ENCODE measurements at places on chromosomes 7 and 10.
A peak's percentile ranks its signal among the peaks of the same experiment; 100 is the strongest.

GRCh38 chr7:142836426-142836825 is 18.4 kb upstream of the EPHB6 start:
- DNase-seq = no peak

GRCh38 chr7:81094952-81095351 is 176.1 kb upstream of the SEMA3C start:
- DNase-seq = no peak

DNA sequence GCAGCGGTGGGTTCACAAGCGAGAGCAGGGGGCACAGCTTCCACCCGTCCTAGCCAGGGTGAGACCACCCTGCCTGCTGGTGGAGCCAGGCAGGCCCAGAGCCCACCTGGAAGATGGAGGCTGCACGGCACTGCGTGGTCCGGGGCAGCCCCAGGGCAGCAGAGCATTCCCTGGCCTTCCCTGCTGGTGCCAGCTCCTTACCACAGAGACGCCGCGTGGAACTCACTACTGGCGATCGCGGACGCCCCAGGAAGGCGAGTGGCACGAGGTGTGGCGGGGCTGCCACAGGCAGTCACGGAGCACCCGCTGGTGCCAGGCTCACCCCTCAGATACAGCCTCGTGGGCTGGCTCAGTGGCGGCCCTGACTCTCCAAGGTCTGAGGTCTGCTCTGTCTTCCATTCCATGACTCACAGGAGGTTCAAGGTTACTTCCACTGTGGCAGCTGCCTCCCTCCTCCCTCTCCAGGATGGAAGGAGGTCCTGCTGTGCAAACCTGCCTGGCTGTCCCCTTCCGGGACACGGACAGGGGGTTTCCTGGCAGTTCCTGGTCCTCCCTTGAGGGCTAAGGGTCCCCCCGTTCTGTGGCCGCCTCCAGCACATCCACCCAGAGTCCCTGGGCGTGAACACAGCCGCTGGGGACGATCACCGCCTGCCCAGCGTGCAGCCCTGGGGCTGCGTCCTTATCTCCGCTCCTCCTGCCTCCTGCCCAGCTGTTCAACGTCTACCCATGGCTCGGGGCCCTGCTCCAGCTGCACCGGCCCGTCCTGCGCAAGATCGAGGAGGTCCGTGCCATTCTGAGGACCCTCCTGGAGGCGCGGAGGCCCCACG is 3.1 kb downstream of the CYP2W1 start:
- DNase-seq = no peak

DNA sequence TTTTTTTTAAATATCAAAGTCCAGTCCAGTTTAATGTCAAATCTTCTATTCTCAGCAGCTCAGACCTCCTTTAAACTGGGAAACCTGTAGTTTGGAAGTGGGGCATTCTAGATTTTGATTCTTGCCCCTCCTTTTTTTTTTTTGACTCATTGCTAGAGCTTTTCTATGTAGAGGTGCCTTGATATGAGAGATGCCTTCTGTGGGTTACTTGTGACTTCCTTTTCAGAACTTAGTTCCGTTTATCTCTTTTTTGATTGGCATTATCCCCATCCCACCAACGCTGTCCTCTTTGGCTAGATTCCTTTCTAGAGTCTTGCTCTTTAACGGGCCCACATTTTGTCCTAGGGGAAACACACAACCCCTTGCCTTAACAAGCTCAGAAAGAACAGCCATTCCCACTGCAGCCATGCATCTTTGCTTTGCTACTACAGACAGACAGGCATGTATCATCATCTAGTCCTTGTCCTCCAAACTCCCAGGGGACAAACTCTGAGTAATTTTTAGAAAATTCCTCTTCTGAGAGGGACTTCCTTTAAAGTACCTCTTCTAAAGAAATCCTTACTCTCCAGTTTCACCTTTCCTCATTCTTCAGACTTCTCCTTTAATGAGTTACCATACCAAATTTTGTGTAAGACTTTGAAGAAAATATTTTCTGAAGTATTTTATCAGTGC is 153.6 kb downstream of the PHF14 start:
- DNase-seq = no peak

DNA sequence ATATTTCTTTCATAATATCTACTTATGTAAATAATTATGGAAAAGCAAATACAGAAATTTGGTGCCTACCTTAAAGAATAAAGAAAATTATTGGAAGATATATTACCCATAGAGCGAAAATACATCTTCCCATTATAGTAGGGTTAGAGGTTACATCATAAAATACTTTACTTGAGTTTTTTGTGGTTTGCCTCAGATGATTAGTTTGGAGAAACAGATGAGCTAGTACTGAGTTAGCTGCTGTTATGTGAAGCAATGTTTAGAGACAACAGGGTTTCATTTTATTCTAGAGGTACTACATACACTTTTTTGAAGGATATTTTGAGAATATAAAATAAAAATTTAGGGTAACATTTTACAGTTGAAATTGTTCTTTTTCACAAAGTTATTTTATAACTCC is 2.9 kb upstream of the MLLT10 start:
- no peak for DNase-seq

DNA sequence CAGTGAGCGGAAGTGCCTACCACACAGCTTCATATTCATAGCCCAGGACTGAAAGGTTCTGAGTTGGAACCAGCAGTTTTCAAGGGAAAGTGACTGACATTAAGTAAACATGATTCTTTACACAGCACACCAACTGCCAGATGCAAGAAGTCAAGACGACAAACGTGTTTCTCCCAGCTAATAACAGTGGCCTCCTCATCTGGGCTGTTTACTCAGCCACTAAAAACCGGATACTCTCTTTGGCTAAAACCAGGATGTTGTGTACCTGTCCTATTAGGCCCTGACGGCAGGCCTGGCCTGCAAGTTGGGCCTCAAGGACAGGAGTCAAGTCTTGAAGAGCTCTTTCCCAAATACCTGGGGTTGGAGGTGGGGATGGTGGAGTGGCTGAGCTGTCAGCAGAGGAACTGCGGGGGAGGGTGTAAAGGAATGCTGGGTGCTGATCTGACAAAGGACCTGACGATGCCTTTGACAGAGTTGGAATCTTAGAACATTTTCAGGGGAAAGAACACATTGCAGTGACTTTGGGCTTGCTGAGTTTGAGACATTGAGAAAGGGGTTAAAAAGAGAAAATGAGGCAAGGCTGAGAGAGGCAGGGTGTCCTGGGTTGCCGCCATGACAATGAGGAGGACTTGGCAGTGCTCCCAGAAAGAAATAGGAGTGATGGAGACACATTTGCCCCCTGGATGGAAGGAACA is 57.7 kb downstream of the STEAP1B start:
- no peak for DNase-seq

- no peak for DNase-seq
These were observed 82.1 kb downstream of the ZRANB1 start for GRCh38 chr10:125023862-125024496.

DNA sequence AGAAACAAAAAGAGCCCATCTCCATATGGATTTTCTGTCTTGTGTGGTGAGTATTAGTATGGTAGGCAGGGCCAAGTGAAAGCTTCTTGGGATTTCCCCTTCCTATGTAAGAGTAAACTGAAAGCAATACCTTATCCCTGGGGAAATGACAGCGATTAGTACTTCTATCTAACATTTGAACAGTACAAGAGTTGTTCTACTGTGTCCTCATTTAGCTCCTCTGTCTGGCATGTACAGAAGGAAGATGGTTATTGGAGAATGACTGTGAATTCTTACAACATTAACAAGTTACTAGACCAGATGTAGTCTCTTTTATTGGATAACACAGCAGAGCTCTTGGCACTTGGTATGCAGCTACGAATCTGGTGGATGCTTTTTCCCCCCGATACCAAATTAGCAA is 17.9 kb upstream of the TRIL start:
- no peak for DNase-seq

DNA sequence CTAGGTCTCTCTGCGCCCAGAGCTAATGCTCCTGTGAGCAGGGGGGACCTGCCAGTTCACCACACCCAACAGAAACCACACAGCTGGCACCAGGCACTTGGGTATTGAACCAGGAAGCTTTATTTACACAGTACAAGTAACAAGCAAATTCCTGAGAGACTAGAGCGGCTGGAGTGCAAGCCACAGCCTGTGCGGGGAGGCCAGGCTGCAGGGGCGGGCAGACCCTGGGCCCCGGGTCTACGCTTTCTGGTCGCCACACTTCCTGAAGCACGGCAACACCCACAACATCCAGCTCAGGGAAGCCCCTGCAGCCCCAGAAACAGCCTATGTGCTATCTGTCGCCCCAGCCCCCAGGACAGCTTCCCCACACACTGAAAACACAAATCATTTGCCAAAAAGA is 125.0 kb downstream of the FAM53B start:
- DNase-seq = no peak

GRCh38 chr7:42181566-42181965 is 55.4 kb downstream of the GLI3 start:
- no peak for DNase-seq

DNA sequence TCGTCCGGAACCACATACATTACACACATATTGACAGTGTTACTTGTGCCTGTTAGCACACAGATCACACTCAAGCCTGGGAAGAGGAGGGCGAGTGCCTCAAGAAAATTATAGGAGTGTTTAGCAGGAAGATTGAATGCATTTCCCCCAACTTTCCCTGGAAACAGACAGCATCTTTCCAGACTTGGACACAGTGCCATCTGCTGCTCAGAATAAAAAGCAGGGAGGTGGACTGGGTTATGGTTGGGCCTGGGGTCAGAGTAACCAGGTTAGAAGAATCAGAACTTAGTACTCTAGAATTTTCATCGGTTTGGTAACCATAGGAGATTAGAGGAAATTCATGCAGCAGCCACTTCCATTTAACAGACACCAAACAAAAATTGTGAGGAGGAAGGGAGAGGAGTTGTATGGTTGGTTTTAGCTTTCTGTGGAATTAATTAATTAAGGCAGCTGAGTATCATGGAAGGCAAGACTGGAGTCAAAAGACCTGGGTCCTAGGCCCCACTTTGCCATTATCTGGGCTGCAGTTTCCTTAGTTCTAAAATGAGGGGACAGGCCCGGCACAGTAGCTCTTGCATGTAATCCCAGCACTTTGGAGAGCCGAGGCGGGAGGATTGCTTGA is 43.4 kb upstream of the OPTN start:
- DNase-seq = peak; percentile 19

- DNase-seq = no peak
These were observed 32.0 kb upstream of the FERD3L start for GRCh38 chr7:19177269-19177668.

GRCh38 chr10:117165538-117166417 is 27.7 kb upstream of the VAX1 start:
- peak; percentile 93 for DNase-seq

- no peak for DNase-seq
These were observed 78.5 kb downstream of the OAT start for GRCh38 chr10:124340033-124340760.

DNA sequence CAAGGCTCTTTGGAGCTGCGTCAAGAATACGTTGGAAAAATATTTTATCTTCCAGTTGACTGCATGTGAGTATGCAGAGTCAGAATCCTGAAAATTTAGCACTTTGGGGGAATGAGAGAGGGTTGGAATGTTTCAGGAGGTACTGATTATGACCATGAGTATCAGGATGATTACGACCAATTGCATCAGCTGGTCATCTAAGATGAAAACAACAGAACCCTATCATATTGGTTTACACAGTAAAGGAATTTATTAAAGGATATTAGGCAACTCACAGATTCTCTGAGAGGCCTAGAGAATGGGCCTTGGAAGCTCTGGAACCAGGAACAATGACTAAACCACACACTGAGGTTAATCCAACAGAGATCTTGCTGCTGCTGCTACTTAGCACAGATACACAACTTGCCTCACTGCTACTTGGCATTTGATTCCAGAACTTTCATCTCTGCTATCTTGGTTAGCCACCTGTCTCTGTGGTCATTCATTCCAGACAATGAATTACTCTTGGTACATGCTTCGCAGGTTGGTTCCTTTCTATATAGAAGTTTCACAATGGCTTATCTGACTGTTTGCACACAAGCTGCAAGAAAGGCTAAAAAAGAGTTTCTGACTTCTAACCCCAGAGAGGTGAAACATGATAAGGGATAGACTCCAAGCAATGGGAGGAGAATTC is 68.0 kb upstream of the CTTNBP2 start:
- no peak for DNase-seq

GRCh38 chr7:76281006-76281705 is 21.3 kb upstream of the HSPB1 start:
- DNase-seq = no peak

GRCh38 chr7:64515330-64515729 is 47.5 kb downstream of the ZNF680 start:
- DNase-seq = no peak

GRCh38 chr7:85764034-85764433 is 577.2 kb upstream of the SEMA3D start:
- DNase-seq = no peak

DNA sequence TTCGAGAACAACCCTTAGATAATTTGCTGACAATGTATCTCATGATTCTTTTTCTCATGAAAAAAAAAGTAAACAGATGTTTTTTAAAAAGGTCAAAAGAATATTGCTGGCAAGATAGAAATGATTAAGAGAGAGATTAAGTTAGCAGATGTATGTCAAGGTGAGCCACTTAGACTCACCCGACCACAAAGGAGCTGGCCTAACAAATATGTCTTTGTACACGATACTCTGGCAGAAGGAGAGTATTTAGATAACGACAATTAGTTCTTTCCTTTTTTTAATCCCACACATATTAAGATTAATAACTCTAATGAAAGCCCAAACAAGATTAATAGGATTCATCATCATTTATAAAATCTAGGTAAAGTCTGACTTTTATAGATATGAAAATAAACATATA is 156.7 kb downstream of the RAPGEF5 start:
- no peak for DNase-seq

- no peak for DNase-seq
These were observed 317.1 kb downstream of the WDR37 start for GRCh38 chr10:1373287-1373686.

- DNase-seq = no peak
These were observed 226.0 kb upstream of the NFE2L3 start for GRCh38 chr7:25926009-25926408.

DNA sequence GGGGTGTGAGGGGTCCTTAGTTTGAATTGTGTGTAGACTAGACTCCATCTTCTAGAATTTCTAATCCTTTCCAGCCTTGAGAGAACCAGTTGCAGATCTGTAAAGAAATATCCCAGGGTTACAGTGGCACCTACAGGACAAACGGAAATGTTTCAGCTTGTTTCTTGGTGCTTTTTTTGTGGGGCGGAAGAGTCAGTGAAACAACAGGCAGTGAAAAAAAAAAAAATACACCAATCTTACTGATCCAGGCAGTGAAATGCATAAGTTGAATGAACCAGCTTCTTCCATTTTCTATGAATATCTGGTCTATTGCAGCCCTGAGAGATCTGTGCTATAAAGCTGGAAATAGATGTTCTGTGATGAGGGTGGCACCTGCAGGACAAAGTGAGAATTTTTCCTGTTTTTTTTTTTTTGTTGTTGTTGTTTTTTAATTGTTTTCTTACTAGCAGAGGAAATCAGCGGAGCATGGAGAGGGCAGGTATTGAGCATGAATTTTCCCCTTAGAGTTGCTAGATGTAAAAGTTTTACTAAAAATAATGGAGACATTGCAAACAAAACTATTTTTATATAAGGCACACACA is 81.9 kb upstream of the DYNC1I1 start:
- DNase-seq = peak; percentile 24
